Stimulated activated CD4-positive, alpha-beta T cell treated with anti-CD3 and anti-CD28 coated beads, Interleukin-1b, Interleukin-23, amount 100 ng/mL, for 48 hours (primary cell): ENCODE measurements at places on chromosomes 13 and 19.

GRCh38 chr19:49752701-49753100 lies 10.4 kb downstream of the TSKS start:
- no peak for DNase-seq

GRCh38 chr13:111491659-111492058 lies 171.2 kb downstream of the TEX29 start:
- no peak for DNase-seq

- DNase-seq: peak; percentile 61
Measured at GRCh38 chr13:22061371-22061805, 390.5 kb downstream of the FGF9 start.

DNA sequence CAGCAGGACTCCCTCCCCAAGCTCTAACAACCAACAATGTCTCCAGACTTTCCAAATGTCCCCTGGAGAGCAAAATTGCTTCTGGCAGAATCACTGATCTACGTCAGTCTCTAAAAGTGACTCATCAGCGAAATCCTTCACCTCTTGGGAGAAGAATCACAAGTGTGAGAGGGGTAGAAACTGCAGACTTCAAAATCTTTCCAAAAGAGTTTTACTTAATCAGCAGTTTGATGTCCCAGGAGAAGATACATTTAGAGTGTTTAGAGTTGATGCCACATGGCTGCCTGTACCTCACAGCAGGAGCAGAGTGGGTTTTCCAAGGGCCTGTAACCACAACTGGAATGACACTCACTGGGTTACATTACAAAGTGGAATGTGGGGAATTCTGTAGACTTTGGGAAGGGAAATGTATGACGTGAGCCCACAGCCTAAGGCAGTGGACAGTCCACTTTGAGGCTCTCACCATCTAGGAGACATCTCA lies 6.2 kb upstream of the CEACAM5 start:
- DNase-seq: no peak

- DNase-seq: no peak
Measured at GRCh38 chr13:101447852-101448251, 4.6 kb upstream of the ITGBL1 start.
